Activated CD4-positive, CD25-positive, alpha-beta regulatory T cell (primary cell): ENCODE measurements at places on chromosomes 3 and 15.

GRCh38 chr3:16311960-16312451 is 47.0 kb downstream of the OXNAD1 start:
- DNase-seq, result no peak

DNA sequence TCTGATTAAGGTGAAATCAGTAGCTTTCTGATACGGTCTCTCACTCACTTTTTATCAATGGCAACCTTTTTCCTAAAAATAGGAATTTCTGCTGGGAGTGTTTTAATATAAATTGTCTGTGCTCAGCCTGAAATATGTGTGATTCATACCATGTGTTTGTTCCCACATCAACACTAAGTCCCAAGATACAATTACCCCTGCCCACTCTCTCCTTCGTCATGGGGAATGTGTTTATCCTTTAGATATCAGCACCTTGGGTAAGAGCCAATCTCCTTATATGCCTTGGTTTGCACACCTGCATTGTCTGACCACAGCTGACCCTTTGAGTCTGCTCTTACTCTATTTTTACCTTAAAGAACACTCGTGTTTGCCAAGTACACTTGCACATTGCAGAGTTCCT is 356.4 kb downstream of the LPP start:
- DNase-seq, result no peak

DNA sequence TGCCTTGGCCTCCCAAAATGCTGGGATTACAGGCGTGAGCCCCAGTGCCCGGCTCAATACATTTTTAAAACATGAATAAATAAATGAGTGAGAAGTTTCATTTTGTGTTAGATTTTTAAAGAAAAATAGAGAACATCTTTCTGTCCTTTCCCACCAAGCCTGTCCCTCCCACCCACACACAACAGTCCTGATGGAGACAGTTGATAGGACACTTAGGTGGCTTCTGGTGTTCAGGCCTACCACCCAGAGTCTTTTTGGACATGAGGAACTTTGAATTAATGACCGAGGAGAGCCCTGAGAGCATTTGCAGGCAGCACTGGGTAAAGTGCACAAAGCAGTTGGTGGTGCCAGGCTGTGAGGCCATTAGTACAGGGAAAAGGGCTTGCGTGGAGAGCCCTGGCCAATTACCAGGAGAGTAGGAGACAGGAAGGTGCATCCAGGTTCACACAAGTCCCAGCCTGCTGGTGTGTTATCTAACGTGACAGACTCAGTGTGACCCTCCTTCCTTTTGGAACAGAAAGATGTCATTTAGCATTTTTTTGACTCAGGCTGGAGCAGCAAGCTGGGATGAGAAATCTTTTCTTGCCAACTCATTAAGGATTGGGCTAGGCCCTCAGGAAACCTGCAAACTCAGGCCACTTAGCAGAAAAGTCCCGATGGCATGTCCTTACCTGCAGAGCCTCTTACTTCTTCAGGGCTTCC is 103.6 kb downstream of the PDCD6IP start:
- no peak for DNase-seq

GRCh38 chr3:131705558-131706051 is 202.8 kb upstream of the MRPL3 start:
- no peak for DNase-seq

DNA sequence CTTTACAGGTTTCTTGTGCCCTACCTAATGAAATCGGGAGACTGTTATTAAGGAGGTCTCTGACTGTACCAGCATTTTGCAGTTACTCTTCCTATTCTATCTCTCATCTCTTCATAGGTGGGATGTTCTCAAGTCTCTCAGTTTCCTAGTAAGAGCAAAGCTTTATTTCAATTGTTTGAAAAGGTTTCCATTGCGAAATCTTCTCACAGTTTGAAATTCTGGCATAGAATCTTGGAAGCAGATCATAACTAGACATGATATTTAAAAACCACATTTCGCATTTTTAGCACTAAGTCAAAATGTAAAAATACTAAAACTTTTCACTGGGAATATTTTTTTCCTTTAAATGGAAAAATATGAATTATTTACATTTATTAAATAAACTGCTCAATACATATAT is 1311.4 kb downstream of the ROBO2 start:
- no peak for DNase-seq

DNA sequence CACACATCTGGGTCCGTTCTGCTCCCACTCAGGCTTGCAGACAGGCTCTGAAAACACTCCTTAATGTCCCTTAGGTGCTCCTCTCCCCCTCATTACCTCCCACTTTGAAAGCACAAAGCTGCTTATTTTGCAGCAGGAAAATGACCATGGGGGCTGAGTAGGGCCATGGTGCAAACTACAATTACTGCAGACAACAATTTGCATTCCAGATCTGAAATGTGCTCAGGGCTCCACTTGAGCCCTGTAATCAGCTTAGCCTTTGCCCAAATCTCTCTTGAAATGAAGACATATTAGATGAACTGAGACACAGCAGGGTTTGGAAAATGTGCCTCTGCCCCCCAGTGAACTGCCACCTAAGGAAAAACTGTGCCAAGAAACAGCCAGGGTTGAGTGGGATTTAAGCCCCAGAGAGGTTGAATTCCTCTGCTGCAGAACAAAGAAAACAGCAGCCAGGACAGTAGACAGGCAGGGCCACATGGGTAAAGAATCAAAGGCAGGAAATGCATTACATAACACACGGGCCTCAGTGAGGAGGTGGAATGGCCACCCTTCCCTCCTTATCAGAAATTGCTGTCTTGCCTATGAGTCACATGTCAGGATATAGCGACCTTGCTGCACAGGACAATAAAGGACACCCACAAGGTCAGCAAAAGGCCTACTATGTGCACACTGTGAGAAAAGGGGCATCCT is 126.8 kb upstream of the ARHGEF3 start:
- DNase-seq, result no peak

- no peak for DNase-seq
Observed at GRCh38 chr3:108346301-108347227, 50.2 kb downstream of the HHLA2 start.

GRCh38 chr3:114714237-114714636 is 420.4 kb downstream of the TIGIT start:
- DNase-seq, result no peak

GRCh38 chr15:23869396-23869795 is 182.3 kb upstream of the NDN start:
- DNase-seq, result no peak

GRCh38 chr3:114660124-114660523 is 366.3 kb downstream of the TIGIT start:
- no peak for DNase-seq

DNA sequence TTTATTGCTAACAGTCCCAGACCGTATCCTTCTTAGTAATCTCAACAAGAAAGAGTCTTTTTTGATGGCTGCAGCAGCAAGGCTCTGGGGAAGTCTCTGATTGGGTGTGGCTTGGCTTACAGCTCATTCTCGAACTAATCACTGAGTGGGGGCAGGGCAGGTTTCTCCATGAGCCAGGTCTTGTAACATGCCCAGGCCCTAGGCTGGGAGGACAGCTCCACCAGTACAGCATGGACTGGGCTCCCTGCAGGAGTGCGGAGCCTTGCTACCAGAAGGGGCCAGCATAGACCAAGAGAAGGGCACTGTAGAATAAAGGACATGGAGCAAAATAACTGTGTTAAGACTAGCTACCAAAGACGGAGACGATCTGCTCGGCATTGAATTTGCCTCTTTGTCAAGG is 7.2 kb downstream of the CD276 start:
- no peak for DNase-seq

GRCh38 chr15:63698692-63699091 is 101.5 kb downstream of the FBXL22 start:
- DNase-seq, result no peak

DNA sequence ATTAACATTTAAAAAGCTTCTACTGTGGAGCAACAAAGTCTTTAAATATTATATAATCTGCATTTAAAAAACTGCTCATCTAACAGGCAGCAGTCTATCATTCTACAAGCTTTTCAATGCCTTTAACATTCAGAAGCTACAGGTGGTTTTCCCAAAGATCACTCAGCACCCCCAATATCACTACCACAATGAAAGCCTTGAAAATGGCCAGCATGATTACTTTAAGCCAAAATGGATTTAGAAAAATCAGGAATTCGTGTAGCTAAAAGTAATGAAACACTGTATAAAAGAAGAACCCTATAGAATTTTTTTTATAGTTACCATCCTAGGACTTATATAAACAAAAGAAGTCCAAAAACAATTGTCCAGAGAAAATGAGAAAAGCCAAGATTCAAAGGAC is 400.4 kb downstream of the TIGIT start:
- DNase-seq, result no peak

DNA sequence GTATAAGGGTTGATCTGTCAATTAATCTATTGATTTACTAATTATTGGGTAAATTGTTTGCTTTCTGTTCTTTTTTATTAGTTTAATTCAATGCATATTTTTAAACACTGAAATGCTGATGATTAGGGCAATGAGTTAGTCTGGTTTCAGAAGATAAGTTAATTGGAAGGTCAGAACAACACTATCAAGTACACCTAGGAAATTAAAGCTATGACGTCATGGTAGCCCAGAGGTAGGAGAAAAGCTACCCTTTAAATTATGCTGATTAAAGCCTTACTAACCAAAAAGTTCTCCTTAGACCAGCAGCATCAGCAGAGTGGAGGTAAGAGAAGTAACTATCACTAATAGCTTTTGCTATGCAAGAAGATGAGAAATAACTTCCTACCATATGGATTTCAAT is 770.4 kb upstream of the ARPP21 start:
- no peak for DNase-seq

DNA sequence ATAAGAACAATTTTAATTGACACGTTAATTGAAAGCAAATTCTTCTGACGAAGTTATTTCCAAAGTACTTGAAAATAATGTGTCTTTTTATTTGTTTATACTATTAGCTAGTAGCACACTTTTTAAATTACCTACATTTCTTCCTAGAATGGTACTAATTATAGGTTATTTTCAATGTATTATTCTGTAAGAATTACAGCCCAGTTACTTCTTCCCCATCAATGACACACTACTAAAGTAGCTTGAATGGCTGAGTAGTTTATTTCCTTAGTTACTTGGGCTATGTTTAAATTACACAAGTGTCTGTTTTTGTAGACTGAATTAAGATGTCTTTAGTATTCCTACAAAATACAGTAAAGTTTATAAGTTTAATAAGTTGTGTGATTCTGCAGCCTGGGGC is 217.6 kb upstream of the IL12A start:
- no peak for DNase-seq

GRCh38 chr3:71492974-71493771 is 90.4 kb downstream of the FOXP1 start:
- no peak for DNase-seq

- no peak for DNase-seq
Observed at GRCh38 chr15:67831363-67831762, 6.1 kb downstream of the SKOR1 start.

- no peak for DNase-seq
Observed at GRCh38 chr3:46386205-46386604, 15.5 kb downstream of the CCR5 start.

DNA sequence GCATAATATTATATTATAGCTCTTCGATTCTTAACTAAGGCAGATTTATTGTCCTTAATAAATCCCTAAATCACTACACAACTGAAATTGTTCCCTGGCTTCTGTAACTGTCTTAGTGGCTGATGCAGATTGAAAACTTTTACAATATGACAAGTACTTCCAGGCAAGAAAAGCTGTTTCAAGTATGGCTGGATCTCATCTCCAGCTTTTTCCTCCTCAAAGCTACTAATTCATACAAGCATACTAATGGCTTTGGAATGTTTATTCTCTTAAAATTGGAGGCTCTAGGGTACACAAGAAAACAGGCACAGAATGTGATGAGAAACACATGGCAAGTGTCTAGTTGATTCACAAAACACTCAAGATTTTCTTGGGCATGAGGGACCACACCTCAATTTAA is 351.5 kb upstream of the ICE2 start:
- DNase-seq, result no peak

- no peak for DNase-seq
Observed at GRCh38 chr15:34993412-34993811, 5.3 kb upstream of the ZNF770 start.

- DNase-seq, result no peak
Observed at GRCh38 chr3:51271172-51271571, 113.9 kb upstream of the MANF start.

- no peak for DNase-seq
Observed at GRCh38 chr3:150965436-150965835, 7.1 kb downstream of the CLRN1 start.

GRCh38 chr15:78708713-78709260 is 67.8 kb upstream of the CHRNB4 start:
- DNase-seq, result no peak

DNA sequence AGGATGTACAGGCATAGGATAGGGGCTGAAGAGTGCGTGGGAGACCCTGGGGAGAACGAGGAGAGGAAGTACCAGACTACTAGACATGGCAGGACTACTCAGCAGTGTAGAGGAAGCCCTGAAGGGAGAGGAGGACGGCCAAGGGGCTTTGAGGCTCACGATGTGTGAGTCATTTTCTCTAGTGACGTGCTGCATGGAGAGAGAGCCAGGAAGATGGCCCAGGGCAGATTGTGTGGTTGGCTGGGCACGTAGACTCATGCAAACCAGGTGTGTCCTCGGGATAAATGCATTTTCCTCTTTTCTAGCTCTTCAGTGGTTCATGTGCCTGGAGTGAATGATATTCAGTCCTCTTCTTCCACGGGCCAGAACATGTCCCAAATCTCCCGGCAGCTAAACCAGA is 115.0 kb upstream of the ABHD17C start:
- no peak for DNase-seq

- no peak for DNase-seq
Observed at GRCh38 chr15:52509500-52510245, 19.0 kb downstream of the MYO5A start.

DNA sequence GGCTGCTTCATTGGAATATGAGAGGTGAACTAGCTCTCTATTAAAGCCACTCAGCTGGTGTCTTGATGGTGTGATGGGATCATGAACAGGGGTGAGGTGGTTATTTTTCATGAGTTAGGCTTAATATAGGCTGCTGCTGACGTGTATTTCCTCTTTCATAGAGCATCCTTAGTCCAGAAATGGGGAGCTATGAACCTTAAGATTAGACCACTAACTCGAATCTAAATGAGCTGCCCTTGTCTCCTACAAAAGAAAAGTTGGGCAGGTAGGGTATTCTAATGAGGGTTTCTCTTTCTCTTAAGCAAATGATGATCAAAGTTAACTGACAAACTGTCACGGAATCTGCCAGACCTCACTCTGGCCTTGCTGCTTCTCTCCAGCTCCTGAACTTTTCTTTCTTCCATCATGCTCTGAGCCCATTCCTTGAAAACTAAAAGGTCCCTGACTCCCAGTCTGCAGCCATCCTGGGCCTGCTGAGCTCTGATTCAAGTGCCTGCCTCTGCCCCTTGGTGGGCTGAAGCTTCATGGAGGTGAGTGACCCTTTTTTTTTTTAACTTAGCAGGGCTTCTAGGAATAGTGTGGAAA is at the start of gene TRIM69:
Gene TRIM69 (plus strand): TSS at position 348 of the 585 bp plus-strand sequence. CDS start 177 bp downstream, at position 525.
- DNase-seq, result no peak

DNA sequence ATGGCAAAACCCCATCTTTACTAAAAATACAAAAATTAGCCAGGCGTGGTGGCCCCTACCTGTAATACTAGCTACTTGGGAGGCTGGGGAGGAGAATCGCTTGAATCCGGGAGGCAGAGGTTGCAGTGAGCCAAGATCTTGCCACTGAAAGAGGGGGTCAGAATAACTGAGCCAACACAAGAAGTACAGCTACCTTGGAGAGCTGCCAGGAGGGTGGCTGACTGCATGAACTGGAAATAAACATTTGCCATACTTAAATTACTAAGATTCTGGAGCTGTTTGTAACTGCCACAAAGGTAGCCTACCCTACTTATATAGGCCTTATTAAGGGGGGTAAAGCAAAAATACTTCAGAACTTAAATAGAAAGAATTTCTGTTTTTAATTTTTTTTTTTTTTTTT is 15.4 kb upstream of the PIK3CB start:
- DNase-seq, result no peak

- DNase-seq, result no peak
Observed at GRCh38 chr15:55240125-55240760, 43.5 kb upstream of the RSL24D1 start.

GRCh38 chr15:70436428-70436827 is 326.9 kb downstream of the UACA start:
- DNase-seq, result no peak
